GM04504 (cell line): ENCODE measurements at places on chromosomes 1 and 21.

GRCh38 chr21:41142051-41142795 is 25.7 kb upstream of the BACE2 start:
- DNase-seq = peak; percentile 32

GRCh38 chr1:11645670-11646265 is 8.5 kb downstream of the FBXO2 start:
- no peak for DNase-seq

DNA sequence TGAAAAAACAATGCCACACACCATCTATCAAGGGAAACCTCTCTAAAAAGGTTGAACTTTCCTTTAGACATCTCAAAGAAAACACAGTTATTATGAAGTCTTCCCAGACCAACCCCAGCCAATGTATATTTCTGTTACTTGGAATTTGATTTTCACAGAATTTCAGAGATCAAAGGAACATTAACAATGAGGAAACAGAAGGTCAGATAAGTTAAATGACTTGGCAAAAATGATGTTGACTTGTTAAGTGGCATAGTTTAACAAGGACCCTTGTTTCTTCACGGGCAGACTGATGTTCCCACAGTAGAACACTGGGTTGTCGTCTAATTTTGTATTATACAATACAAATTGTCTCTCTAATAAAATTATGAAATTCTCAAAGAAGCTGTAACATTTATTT is 29.0 kb downstream of the NME7 start:
- DNase-seq = no peak

GRCh38 chr1:100265562-100265930 is 470 bp upstream of the RTCA start:
- no peak for DNase-seq

DNA sequence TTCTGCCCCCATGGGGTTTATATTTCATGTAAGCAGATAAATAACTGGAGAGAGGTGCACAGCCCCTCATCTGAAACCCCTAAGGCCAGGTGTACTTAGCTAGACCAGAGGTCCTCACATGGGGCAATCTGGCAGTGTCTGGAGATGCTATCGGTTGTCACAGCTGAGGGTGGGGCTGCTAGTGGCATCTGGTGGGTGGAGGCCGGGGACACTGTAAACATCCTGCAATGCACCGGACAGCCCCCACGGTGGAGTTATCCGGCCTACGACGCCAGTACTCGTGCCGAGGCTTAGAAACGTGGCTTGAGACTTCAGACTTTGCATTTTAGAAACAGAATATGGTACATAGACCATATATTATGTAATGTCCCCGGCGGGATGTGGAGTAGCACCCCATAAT is 186.5 kb upstream of the VAMP3 start:
- DNase-seq = no peak

DNA sequence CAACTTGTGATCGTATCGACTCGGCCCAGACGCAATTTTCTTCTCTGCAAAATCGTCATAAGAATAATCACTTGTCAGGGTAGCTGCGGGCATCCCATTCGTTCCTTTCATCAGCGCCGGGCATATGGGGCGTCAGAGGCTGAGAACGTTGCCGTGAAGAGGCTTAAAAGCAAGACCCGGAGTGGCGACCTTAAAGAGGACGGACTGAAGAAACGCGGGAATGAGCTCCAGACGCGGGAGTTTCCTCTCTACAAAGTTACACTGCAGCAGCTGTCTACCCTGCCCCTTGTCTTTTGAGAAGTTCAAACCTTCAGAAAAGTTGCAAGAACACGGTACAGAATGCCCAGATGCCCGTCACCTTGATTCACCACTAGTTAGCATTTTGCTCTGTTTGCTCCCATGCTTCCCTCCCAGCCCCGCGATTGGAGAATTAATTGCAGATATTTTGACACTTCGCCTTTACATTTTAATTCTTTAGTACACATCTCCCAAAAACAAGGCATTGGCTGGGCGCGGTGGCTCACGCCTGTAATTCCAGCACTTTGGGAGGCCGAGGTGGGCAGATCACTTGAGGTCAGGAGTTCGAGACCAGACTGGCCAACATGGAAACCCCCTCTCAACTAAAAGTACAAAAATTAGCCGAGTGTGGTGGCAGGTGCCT is 967 bp downstream of the CENPS start:
- DNase-seq = no peak

- peak; percentile 71 for DNase-seq
Observed at GRCh38 chr1:9413071-9413876, 120.6 kb downstream of the SPSB1 start.

DNA sequence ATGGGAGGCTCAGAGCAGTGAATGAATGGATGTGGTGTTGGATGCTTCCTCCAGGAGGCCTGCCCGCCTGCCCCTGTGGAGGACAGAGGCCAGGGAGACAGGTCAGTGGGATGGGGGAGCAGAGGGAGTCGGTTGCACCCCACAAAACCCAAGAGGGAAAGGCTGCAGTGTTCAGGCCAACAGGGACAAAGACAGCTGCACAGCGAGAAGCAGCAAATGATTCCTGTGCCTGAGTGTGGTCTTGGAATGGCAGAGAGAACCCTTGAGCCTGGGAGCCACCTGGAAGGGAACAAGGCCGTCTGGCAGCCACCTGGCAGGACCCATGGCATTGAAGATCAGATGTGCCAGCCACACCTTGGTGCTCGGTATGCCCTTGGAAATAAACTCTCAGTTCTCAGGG is 8.1 kb downstream of the TFF3 start:
- no peak for DNase-seq

- no peak for DNase-seq
Observed at GRCh38 chr1:161481624-161482392, 23.4 kb upstream of the FCGR2A start.

DNA sequence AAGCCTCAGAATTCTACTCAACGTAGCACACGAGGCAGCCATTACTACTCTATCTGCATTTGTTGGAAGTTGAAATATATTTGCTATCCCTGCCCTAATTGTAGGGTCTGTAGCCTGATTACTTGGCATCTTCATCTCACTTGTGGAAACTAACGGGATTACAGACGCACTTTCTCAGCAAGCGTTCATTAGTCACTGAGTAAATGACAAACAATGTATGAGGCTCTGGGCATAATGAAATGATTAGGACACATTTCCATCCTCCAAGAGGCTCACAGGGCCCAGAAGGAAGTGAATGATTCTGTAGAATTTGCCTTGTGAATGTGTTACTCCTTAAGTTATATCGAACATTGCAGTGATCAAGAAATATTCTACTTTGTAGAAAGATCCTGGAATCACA is 78.1 kb downstream of the KIF26B start:
- DNase-seq = peak; percentile 28
